Activated effector memory CD4-positive, alpha-beta T cell treated with Interleukin-2 at 50 U/mL for 16 hours (primary cell): ENCODE measurements at places on chromosomes 13 and 19.

DNA sequence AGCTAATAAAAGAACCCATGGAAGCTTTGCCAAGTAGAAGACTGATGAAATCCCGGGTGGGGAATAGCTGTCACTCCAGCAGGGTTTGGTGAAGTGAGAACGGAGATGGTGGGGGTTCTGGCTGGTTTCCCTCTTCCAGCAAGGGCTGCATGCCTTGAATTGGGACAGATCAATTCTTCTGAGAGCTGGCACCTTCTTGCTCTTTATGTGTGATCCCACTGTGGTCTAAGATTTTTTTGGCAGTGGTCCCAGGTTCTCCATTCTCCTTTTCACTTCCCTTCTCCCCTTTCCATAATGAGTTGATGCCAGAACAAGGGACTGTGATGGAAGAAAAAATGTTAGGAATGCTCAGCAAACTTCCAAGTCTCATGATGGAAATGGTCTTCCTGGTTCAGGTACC lies 50.0 kb downstream of the TNFSF11 start:
- DNase-seq = no peak

GRCh38 chr13:43362556-43362955 lies 339.2 kb downstream of the DNAJC15 start:
- DNase-seq = no peak

DNA sequence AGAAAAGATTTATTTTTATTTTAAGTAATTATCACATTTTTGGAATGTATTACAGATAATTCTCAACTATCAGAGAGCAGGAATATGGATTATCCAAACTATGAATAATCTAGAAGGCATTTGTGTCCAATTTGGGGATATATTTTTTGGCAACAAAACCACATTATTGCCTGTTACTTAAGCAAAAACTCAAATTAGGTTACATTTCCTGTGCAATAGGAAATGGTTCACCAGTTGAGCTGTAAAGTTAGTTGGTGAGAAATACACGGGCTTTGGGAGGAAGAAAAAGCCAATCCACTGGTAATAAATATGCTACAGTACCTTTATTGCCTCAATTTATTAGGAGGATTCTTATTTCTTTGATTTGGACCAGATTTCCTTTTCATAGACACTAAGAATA lies 1075.2 kb downstream of the PCDH9 start:
- DNase-seq = no peak

- DNase-seq = no peak
Observed at GRCh38 chr13:91240341-91240740, 107.1 kb upstream of the MIR17HG start.

DNA sequence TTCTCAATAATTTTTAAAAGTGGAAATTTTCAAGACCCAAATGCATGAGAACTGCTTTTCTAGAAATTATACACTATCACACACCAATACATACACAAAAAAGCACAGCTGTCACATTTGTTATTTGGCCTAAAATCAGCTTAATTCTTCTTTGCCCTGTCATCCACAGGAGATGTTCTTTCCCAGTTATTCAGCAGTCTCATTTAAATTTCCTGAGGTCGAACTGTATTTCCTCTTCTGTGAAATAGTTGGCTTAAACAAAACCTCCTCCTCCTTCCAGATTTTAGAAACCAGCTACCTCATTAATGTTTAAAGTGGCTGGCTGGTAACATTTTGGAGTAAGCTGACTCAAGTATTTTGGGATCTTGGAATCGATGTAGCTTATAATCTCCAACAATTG lies 39.1 kb downstream of the SMAD9 start:
- DNase-seq = no peak

DNA sequence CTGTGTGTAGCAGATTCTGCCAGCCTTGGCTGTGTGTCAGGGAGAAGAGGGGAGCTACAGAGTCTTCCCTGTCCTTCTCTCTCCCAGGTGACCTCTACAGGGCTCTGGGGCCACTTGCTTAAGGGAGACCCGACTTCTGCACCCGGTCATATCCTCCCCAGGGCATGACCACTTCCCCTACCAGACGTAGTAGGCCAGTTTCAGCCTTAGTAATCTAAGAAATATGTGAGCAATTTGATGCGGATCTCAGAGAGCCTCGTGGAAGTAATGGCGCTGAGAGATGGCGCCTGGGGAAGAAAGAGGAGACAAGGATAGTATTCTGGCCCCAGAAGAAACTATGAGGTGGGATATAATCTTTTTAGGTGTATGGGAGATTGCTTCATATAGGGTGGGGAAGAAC lies 41.9 kb downstream of the NFIX start:
- no peak for DNase-seq

GRCh38 chr19:3343619-3344502 lies 22.5 kb upstream of the NFIC start:
- DNase-seq = no peak

DNA sequence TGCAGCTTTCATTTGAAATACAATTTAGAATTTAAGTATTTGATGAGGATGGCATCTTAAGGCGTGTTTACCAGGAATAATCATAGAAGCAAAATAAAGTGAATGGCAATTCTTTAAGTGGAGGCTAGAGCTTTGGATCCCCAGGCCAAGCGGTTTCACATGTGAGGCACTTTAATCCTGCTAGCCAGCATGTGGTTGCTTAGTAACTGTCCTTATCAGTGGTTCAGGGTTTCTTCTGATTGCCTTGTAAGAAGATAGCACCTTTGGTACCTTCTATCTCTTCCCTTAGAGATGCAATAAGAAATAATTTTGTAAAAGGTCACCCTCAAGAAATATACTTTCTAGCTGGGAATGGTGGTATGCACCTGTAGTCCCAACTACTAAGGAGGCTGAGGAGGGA lies 38.9 kb upstream of the SERP2 start:
- no peak for DNase-seq

DNA sequence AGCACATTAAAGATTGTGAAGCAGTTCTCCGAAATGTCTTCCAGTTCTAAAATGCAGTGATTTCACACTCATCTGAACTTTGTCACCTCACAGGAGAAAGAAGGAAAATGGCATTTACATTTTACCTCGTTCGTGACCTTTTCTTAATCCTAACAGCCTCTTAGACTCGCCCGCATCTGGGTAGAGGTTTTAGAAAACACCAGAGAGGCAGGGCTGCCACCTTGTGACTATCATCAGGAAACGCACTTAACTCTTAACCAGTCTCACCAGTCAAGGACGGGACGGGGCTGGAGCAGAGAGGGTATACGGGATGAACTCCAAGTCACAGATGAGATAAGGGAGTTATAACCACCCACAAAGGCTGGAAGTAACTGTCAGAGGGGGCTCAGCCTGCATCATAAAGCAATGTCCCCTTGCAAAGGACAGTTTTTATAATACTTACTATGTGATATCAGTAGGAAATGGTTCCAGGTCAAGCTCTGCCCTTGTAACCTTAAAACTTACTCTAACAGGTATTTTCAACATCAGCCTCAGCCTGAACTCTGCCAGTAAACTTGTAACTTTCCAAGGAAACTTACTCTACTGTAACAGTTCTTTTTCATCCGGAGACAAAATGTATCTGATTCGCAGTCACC lies 8.6 kb upstream of the CEACAM6 start:
- DNase-seq = peak; percentile 5

DNA sequence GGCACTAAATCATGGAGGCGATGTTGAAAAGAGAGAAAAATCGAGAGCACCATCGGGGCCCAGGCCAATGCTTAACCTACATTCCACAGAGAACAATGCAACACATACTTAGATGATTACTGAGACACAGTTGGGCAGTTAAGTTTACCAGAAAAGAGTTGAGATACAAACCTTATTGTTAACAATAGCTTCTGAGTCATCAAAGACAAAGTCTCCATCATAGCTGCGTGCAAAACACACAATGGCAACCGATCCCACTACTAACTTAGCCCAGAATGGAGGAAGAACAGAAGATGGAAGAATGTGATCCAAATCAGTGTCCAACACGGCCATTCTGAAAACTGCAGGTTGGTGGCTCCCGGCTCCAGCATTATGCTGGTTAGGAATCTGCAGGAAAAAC lies 6.2 kb downstream of the TMTC4 start:
- DNase-seq = no peak

DNA sequence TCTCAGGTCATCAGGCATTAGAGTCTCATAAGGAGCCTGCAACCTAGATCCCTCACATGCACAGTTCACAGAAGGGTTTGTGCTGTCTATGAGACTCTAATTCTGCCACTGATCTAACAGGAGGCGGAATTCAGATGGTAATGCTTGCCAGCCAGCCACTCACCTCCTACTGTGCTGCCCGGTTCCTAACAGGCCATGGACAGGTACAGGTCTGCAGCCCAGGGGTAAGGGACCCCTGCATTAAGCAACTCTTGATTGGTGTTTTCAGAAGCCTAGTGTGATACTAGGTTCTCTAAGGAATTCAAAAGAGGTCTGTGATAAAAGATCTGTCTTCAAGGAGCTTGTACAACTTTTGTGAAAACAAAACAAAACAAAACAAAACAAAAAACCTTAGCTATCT lies 31.1 kb downstream of the CAB39L start:
- DNase-seq = no peak

GRCh38 chr13:112855859-112856258 lies 113.2 kb upstream of the MCF2L start:
- DNase-seq = no peak

DNA sequence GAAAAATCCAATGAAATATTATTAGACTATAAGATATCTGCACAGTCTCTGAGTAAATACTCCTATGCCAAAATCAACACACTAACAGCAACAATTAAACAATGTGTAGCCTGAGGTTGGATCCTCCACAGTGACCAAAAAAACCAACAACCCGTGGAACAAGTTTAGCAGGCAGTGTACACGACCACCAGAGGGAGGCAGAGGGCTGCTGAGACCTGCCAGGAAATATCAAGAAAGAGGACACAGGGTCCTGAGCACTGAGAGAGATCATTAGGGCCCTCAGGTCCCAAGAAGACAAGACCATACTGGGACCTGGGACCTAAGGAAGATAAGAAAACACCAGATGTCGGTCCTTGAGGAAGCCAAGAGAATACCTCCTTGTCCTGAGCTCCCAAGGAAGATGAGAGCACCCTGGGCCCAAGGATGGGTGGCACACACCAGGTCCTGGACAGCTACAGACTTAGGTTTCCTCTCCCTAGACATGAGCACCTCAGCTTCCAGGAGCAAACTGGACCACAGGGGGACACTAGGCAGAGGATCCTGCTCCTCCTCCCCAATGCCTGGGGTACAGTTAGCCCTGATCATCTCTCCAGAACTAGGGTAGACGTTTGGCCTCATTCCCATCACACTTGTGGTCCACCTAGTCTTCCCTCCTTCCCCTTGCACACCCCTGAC lies 822 bp upstream of the ZNF274 start:
- peak; percentile 33 for DNase-seq

- DNase-seq = no peak
Observed at GRCh38 chr19:46109876-46110275, 14.6 kb downstream of the IGFL3 start.

GRCh38 chr19:54266133-54266532 lies 9.1 kb upstream of the LILRB5 start:
- DNase-seq = peak; percentile 33

DNA sequence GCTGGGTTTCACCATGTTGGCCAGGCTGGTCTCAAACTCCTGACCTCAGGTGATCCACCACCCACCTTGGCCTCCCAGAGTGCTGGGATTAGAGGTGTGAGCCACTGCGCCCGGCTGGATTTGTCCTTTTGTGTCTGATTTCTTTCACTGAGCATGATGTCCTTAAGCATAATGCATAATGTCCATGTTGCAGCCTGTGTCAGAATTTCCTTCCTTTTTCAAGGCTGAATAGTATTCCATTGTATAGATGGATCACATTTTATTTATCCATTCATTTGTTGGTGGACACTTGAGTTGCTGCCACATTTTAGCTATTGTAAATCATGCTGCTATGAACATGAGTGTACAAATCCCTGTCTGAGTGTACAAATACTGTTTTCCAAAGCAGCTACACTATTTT lies 25.5 kb downstream of the RFX2 start:
- DNase-seq = no peak

GRCh38 chr13:34719060-34719875 lies 222.8 kb upstream of the NBEA start:
- DNase-seq = no peak

GRCh38 chr19:7395360-7396066 lies 46.8 kb downstream of the ARHGEF18 start:
- DNase-seq = no peak

DNA sequence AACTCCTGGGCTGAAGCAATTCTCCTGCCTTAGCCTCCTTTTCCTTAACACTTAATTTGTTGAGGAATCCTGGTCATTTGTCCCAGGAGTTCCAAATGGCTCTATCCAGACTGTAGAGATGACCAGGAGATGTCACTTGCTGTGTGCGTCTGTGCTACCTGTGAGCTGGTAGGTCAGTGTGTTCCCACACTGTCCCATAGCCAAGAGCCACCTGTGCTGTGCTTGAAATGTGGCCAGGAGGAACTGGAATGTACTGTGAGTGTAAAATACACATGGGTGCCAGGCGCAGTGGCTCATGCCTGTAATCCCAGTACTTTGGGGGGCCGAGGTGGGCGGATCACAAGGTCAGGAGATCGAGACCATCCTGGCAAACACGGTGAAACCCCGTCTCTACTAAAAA lies 29.4 kb upstream of the KDM4B start:
- no peak for DNase-seq

DNA sequence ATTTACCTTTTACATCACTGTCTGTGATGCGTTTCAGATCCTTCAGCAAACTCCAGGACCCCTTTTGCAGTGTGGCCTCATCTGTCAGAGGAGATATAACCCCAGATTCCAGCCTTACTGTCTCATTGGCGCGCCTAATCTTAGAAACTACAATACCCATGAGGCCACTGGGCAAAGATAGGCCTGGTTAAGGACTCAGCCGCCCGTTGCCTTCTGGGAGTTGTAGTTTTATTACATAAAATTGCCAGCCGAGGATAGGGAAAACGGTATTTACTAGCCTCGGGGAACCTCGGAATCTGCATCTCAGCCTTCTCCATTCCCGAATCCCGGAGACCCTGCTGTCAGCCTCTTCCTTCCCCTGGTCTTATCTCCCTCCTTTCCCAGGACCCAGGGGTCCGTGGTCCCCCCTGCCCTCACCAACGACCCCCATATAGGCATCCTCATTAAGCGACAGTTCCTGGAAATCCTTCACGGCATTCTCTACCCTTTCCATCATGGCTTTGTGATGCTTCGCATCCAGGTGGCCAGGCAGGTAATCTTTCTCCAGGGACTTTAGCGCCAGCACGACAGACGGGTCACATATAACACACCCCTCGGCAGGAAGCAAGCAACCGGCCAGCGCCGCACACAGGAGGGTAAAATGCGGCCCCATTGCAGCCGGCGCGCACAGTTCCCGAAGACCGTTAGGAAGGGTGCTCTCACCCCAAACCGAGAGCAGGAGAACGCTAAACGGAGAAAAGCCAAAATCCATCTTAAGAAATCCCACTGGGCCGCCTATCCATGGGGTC lies 1.3 kb downstream of the IZUMO1 start:
- DNase-seq = no peak

DNA sequence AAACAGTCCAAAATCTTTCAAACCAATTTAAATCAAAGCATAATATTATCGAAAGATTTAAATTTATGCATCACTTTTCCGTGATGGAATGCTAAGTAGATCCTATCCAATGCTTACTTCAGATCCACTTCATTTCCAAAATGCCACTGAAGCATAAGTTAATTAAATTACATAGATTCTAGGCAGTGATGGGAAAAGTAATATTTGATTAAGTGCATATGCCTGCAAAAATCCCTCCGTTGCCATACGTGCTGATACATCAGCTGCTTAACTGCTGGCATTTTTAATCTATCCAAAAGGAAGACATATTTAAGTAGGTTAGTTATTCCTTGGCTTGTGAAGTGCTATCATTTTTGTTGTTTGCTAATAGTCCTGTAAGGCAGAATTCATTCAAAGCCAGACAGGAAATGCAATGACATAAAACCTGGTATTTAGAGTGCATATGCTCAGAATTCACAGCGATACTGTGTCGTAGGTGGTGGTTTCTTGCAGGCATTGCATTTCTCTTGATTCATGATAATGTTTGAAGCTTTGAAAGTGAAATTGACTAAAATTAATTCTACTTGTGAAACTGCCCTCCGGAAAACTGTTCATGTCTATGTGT lies 738.3 kb upstream of the GPC6 start:
- no peak for DNase-seq
